ENCODE measurements at places on chromosomes 2 and 18.

- H3K36me3 ChIP-seq, result no peaks in the 10 kb centered on the region
- H3K27ac ChIP-seq, result no peak overlapping the region
- DNase-seq, result no peak
- H3K4me3 ChIP-seq, result no peak overlapping the region
- H3K27me3 ChIP-seq, result no peaks in the 10 kb centered on the region
These were observed 312.6 kb downstream of the DPP10 start for GRCh38 chr2:114754907-114755563.

DNA sequence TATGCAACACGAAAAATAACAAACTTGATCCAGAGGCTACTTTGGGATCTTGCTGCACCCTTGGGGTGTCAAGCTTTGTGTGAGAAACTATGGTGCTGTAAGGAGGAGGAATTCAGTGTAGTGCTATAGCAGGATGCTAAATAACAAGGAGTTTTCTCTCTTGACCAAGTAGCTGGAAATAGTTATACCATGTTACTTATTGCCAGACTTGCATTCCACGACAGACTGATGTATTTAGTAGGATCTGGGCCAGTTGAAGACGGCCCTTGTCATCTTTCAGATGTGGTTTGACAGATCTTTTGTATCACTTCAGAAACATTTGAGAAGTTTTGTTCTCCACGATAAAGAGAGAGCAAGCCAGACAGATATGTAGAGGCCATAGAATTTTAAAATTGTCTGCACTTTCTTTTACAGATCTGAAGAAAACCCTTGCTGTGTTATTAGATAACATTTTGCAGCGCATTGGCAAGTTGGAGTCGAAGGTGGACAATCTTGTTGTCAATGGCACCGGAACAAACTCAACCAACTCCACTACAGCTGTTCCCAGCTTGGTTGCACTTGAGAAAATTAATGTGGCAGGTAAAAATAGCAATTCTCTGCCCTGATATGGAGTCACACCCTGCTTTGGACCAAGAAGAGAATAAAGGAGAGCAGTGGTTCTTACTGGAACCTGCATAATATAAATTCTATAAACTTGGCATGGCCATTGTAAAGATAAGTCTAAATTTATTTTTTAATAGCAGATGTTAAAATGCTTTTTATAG is 16.3 kb downstream of the MGAT5 start:
- no peak for DNase-seq
- H3K36me3 ChIP-seq, result peaks cover 15% of the 10 kb centered on the region
- H3K4me1 ChIP-seq, result peaks cover 6% of the 10 kb centered on the region
- no peaks in the 10 kb centered on the region for H3K27me3 ChIP-seq

DNA sequence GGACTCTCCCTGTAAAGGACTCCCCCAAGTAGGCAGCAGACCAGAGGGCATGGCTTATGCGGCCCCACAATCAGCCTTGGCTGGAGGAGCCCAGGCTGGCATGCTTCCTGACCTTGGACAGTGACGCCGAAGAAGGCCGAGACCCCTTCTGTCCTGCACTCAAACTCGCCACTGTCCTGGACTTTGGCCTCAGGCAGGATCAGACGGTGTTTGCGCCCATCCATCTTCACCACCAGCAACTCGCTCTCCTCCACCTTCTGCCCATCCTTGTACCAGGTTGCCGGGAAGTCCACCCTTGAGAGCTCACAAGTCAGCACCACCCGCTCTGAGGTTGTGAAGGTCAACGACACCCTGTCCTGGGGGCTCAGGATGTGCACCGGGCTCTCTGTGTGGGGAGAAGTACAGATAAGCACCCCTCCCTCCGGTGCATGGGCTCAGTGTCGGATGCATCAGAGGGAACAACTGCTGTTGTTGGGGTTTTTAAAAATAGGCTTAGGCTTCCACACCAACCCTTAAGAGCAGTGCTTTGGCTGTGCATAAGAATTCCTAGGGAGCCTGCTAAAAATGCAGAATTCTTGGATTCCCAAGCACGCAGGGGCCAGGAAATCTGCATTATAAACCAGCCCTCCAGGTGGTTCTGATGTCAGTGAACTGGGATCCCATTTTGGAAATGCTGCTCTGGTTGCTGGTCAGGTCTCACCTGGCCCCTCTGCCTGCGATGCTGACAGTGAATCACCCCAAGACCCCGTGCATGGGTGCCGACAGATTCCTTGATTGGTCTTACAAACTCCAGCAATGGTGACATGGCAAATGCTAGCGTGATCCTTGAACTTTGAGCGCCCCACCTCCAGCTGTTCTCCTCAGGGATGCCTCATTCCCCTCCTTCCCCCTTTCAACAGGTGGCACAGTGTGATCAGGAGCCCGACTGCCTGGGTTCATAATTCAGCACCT is 5.9 kb downstream of the OBSL1 start:
- DNase-seq, result no peak
- no peak overlapping the region for H3K27ac ChIP-seq
- peaks cover 12% of the 10 kb centered on the region for H3K27me3 ChIP-seq
- no peaks in the 10 kb centered on the region for H3K36me3 ChIP-seq
- H3K4me3 ChIP-seq, result no peak overlapping the region

GRCh38 chr2:170301626-170302025 is 123.7 kb downstream of the MYO3B start:
- H3K27ac ChIP-seq, result no peak overlapping the region
- H3K27me3 ChIP-seq, result no peaks in the 10 kb centered on the region
- H3K4me1 ChIP-seq, result no peaks in the 10 kb centered on the region
- DNase-seq, result no peak
- no peak overlapping the region for H3K4me3 ChIP-seq

GRCh38 chr18:32339045-32339444 is 131.6 kb downstream of the GAREM1 start:
- H3K36me3 ChIP-seq, result no peaks in the 10 kb centered on the region
- no peak overlapping the region for H3K27ac ChIP-seq
- H3K4me3 ChIP-seq, result no peak overlapping the region
- H3K27me3 ChIP-seq, result no peaks in the 10 kb centered on the region
- no peaks in the 10 kb centered on the region for H3K4me1 ChIP-seq

DNA sequence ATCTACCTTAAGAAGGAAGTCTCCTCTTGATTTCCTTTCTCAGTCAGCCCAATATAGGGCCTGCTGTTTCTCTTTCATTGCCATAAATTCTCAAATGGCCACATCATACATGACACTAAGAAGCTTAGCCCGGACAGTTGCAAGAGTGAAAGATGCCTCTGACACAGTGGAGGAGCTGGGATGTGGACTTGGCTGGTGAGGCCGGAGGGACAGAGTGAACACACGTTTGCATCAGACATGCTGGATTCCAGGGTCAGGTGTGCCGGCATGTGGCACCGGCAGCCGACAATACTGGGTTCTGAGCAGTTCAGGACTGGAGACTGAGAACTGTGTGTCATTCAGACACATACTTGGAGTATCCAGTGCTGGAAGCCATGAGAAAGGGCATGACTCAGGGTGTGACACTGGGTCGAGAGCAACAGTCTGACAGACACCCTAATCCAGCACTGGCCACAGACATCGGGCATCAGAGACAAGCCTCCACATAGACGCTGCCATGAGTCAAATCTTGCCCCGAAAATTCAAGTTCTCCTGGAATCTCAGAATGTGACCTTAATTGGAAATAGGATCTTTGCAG is 31.4 kb downstream of the TIMM21 start:
- DNase-seq, result no peak
- H3K4me1 ChIP-seq, result no peaks in the 10 kb centered on the region
- H3K27ac ChIP-seq, result no peak overlapping the region

DNA sequence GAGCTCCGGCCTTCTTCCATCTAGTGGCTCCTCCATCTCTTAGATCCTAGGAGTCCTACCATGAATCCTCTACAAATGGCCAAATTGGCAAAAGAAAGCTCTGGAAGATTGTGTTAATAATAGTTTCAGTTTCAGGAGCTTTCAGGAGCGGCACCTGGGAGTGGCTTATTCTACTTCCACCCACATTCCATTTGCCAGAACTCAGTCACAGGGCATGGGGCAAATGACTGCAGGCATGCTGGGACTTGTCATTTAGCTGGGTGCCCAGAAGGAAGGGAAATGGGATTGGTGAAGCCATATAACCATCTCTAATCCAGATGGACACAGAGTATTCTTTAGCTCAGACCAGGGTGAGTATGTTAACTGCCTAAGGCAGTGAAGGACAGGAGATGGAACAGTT is 3.6 kb upstream of the LRATD1 start:
- H3K36me3 ChIP-seq, result no peaks in the 10 kb centered on the region
- no peak for DNase-seq
- no peaks in the 10 kb centered on the region for H3K4me1 ChIP-seq
- H3K27me3 ChIP-seq, result no peaks in the 10 kb centered on the region
- H3K27ac ChIP-seq, result no peak overlapping the region
- no peak overlapping the region for H3K4me3 ChIP-seq

DNA sequence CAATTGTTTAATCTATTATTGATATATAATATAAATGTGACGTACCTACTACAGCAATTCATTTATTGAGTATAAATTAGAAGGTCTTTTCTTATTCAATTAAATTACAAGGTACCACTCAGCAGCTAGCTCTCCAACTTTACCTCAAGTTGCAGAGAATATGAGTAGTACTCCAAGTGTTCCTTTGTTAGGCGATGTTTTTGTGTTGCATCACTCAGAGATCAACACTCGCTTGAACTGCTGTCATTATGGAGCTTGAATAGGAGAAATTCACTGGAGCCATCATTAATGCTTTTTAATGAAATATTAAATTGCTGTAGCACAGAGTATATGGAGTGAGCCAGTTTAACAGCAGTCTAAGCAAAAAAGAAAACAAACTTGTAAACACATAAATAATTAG is 320.0 kb downstream of the FSIP2 start:
- no peak overlapping the region for H3K4me3 ChIP-seq
- DNase-seq, result no peak
- no peaks in the 10 kb centered on the region for H3K27me3 ChIP-seq
- no peaks in the 10 kb centered on the region for H3K4me1 ChIP-seq
- H3K27ac ChIP-seq, result no peak overlapping the region

- no peak for DNase-seq
- peaks cover 59% of the 10 kb centered on the region for H3K36me3 ChIP-seq
- no peak overlapping the region for H3K4me3 ChIP-seq
- H3K27me3 ChIP-seq, result no peaks in the 10 kb centered on the region
- H3K27ac ChIP-seq, result no peak overlapping the region
These were observed 40.3 kb upstream of the KCNJ13 start for GRCh38 chr2:232816657-232817056.

DNA sequence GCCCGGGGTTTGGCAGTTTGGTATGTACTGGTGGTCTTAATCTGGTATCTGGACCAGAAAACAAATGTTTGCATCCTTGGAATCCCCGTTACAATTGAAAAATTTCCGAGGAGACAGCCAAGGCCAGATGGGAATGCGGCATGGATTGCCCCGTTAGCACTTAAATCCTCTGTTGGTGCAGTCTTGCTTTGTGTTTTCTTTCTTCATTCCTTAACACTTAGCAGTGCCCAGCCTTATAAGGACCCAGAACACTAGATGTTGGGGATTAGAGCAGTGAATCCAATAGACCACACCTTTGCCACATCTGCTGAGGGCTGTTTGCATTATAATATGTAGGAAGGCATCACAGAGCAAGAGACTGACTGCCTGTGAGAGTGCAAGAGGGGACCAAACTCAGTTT is 12.8 kb upstream of the ZNF532 start:
- H3K4me1 ChIP-seq, result no peaks in the 10 kb centered on the region
- no peak for DNase-seq
- no peak overlapping the region for H3K27ac ChIP-seq
- H3K27me3 ChIP-seq, result peaks cover 18% of the 10 kb centered on the region
- no peak overlapping the region for H3K4me3 ChIP-seq
- no peaks in the 10 kb centered on the region for H3K36me3 ChIP-seq

DNA sequence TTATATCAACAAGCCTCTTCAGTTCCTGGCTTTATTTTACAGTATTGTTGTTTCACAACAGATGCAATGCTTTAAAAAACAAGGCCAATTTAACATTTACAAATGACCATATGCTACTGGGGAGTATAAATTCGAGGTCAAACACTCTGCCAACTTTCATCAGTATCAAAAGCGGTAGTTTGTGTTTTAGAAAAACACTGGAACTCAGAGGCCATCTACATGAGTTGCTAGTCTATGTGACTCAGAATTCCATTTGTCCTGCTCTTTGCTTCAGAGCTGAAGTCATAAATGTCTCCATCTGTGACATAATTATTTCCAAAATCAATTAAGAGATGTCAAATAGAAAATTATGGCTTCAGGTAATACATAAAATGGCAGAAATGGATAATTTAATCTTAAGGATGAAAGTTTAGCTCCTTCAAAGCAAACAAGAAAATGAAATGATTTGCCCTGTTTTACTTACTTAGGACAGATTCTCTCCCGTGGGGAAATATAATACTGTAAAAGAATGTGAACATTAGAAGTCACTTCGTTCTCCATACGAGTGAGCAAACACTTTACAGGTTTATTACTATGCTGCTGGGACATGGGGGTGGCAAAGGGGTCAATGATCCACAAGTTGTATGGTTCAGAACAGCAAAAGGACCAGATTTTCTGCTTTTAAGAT is 3.7 kb downstream of the MEX3C start:
- no peaks in the 10 kb centered on the region for H3K27me3 ChIP-seq
- DNase-seq, result no peak
- H3K4me3 ChIP-seq, result peak overlapping the region; percentile 5
- peaks cover 35% of the 10 kb centered on the region for H3K4me1 ChIP-seq
- no peaks in the 10 kb centered on the region for H3K36me3 ChIP-seq

DNA sequence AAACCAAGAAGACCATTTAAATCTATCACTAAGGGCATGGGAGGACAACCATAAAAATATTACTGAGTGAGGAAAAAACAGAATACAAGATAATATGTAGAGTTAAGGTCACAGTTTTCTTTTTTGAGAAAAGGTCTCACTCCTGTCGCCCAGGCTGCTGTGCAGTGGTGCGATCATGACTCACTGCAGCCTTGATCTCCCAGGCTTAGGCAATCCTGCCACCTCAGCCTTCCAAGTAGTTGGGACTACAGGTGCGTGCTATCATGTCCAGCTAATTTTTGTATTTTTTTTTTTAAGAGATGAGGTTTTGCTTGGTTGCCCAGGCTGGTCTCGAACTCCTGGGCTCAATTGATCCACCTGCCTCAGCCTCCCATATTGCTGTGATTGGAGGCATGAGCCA is 24.0 kb downstream of the POLR1A start:
- peaks cover 12% of the 10 kb centered on the region for H3K4me1 ChIP-seq
- DNase-seq, result no peak
- H3K27ac ChIP-seq, result no peak overlapping the region
- no peaks in the 10 kb centered on the region for H3K27me3 ChIP-seq
- H3K4me3 ChIP-seq, result no peak overlapping the region
- peaks cover 16% of the 10 kb centered on the region for H3K36me3 ChIP-seq

- no peak overlapping the region for H3K27ac ChIP-seq
- no peaks in the 10 kb centered on the region for H3K27me3 ChIP-seq
- no peaks in the 10 kb centered on the region for H3K4me1 ChIP-seq
These were observed 78.1 kb upstream of the ZEB2 start for GRCh38 chr2:144597894-144598593.

DNA sequence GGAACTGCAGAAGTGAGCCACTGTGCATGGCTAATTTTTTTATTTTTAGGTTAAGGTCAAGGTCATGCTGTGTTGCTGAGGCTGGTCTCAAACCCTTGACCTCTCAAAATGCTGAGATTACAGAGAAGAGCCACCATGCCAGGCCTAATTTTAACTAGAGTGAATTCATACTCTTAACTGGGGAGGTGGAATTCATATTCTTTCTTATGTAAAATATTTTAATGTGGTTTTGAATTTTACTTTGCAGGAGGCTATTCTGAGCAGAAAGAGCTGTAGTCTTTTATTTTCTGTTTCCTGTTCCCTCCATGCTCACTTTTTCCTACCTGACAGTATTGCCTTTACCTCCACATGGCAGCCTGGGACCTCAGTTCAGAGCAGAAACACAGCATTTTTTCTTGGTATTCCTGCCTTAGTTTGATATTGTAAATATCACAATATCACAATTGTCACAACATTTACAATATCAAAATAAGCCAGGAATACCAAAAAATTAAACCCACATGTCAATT is 37.1 kb upstream of the CCNYL1 start:
- DNase-seq, result no peak
- H3K36me3 ChIP-seq, result no peaks in the 10 kb centered on the region
- H3K4me3 ChIP-seq, result no peak overlapping the region
- H3K4me1 ChIP-seq, result no peaks in the 10 kb centered on the region
- no peak overlapping the region for H3K27ac ChIP-seq
